SJCRH30 (cell line): ENCODE measurements at places on chromosomes 3 and 15. TPM values are rescaled to one million over a fixed set of nuclear protein-coding genes. Genes with fewer than 3 reads are reported as not detected.

The PLCH1 gene
- total RNA-seq = 0.46 and 0.61 TPM in 2 replicates

The SSUH2 gene
- 0.30 and 0.53 TPM in 2 replicates for total RNA-seq

The PDCD7 gene
- total RNA-seq = 22.8 and 25.4 TPM in 2 replicates

The FAM81A gene
- total RNA-seq = 27.3 and 32.2 TPM in 2 replicates

The SLC6A6 gene
- 10.5 and 10.9 TPM in 2 replicates for total RNA-seq
